ENCODE measurements at places on chromosomes 2 and 18. TPM values are rescaled to one million over a fixed set of nuclear protein-coding genes. Genes with fewer than 3 reads are reported as not detected.

- no peak for DNase-seq
Observed at GRCh38 chr2:209441541-209441940, 17.7 kb downstream of the MAP2 start.

DNA sequence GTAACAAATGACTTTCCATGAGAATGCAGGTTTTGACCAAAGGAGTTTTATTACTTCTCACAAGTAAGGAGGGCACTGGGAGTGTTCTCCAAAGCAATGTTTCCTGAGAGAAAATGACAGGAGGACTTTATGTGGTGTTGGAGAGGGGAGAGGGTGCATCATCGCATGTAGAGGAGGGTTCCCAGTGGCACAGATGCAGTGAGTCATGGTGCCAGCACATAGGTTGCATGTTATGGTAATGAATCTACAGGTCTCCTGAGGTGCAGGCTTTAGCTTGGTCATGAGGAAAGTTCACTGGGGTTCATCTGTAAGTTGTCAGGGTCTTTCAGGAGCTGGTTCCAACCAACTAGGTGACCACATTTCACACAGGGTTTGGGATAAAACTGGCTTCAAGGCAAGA, 30.4 kb downstream of the NAT8 start:
- no peak for DNase-seq

- DNase-seq: no peak
Observed at GRCh38 chr18:49815927-49816326, 2.6 kb upstream of the ACAA2 start.

DNA sequence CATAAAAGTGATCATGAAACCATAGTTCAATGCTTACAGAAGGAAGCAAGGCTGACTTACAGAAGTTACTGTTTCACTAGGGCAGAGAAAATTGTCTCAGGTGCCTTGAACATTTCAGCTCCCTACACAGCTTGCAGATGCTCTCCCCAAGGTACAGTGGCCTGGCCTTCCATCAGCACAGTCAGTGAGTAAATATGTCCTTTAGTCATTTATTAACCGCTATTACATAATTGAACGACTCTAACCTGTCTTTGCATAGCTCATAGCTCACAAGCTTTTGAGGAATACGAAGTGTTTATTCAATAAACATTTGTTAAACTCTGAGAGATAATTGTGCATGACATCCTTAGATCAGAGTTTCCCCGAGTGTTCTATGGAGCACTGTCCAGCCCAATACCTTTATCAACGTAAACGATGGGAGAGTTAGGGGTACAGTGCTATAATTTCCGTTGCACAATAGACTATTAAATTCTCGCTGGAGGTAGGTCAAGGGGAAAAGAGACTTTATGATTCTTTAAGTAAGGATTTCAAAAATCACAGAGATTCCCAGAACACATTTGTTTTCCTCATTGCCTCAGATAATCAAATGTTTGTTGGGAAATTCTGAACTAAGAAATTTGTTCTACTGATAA, 677.8 kb downstream of the TSN start:
- DNase-seq: no peak

GRCh38 chr2:69798290-69798908, 31.1 kb upstream of the GMCL1 start:
- DNase-seq: no peak

Gene EFR3B
- 0.39 TPM for total RNA-seq

DNA sequence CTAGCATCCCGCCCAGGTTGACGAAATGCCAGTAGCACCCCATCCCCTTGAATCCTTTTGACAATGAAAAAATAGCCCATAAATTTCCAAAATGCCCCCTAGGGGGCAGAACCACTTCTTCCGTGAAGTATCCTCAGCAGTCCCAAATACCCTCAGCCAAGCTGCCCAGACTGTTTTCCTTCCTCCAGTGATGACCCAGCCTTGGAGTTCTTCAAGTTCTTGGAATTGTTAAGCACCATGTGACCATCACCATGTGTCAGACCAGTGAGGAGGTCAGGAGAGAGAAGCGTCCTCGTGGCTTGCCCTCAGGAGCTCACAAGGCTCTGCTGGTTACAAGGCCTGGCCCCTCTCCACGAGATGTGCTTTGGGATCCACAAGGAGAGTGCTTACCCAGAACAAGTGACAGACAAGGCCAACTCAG, 1.4 kb upstream of the SLC23A3 start:
- DNase-seq: peak; percentile 12

Gene RAB6C
- total RNA-seq: not detected

- DNase-seq: no peak
Observed at GRCh38 chr2:240372101-240372500, 63.4 kb upstream of the GPC1 start.

All from dermis microvascular lymphatic vessel endothelial cell (primary cell).